ENCODE measurements at places on chromosomes 5 and 9. TPM values are rescaled to one million over a fixed set of nuclear protein-coding genes. Genes with fewer than 3 reads are reported as not detected.

DNA sequence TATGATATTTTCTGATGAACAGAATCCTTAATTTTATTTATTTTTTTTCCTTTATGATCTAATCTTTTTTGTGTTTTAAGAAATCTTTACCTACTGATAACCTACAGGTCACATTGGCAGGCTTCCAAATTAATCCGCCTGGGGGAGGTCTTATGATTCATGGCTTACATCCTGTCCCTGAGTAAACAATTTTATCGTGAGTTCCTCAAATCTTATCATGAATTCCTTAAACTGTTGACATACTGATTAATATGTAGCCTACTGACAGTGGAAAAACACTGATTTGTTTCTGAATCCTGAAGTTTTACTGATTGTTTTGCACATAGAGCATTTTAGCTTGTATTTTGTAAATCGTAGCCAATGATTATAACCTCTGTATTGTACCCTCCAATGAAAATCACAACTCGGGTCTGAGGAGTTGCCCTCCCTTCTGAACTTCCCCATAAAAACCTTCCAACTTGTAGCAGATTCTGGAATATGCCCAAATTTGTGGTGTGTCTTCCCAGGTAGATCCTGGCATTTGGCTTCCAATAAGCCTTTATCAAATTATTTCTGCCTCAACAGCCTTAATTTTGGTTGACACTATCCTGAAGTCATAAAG lies 105.6 kb downstream of the VCAN start:
- H3K36me3 ChIP-seq: no peaks in the 10 kb centered on the region
- H3K27me3 ChIP-seq: peaks cover 11% of the 10 kb centered on the region
- peak; percentile 27 for DNase-seq
- H3K4me1 ChIP-seq: no peaks in the 10 kb centered on the region
- H3K4me3 ChIP-seq: no peak overlapping the region
- H3K27ac ChIP-seq: no peak overlapping the region

DNA sequence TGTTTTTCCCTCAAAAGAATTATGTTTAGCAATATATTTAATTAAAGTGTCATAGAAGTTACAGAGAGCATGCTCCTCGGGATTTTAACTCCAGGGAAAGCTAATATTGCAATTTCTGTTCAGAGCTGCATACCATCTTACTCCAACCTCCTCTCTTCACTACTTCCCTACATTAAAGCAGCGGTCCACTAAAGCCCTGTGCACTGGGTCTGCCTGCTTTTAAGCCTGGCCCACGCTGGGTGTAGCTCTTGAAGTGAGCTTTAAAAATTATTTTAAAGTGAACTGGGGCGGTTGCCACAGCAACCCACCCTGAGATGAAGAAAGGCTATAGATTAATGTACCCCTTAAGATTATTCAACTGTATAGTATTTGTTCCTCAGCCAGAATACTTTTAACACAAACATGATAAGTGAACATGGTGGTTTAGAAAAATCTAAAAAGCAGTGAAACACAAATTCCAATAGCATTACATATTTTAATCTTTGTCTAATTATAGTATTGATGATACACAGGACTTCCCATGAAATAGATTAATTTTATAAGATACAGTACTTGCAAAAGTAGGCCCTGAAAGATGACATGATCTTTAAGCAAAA lies 3.9 kb upstream of the MEF2C start:
- no peak for DNase-seq
- no peaks in the 10 kb centered on the region for H3K36me3 ChIP-seq
- peak overlapping the region; percentile 83 for H3K27ac ChIP-seq
- no peak overlapping the region for H3K4me3 ChIP-seq

DNA sequence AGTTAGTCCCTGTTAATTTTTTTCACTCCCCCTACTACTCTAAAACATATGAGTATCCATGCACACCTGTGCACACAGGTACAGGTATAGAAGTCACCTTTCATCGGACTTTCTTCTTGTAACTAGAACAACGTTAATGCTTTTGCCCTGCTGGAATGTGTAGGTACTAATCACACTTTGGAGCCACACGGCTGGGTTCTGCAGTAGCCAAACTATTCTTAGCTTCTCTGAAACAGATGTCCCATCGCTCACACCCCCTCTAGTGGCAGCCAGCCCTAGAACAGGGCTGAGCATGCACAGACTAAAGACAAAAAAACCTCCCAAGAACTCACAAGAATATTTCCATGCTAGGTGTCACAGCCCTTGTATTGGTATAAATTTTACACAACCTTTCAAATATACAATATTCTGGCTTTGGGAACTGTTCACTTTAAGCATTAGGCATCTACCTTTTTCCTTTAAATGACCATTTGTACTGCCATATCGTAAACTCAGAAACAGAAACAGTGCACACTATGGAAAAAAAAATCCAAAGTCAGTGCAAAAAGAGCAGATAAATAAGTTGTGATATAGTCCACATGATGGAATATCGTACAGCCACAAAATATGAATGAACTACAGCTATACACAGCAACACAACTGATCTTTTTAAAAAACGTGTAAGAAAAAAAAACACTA lies 64.0 kb downstream of the RETREG1 start:
- DNase-seq: peak; percentile 87
- H3K27me3 ChIP-seq: no peaks in the 10 kb centered on the region
- H3K36me3 ChIP-seq: no peaks in the 10 kb centered on the region

DNA sequence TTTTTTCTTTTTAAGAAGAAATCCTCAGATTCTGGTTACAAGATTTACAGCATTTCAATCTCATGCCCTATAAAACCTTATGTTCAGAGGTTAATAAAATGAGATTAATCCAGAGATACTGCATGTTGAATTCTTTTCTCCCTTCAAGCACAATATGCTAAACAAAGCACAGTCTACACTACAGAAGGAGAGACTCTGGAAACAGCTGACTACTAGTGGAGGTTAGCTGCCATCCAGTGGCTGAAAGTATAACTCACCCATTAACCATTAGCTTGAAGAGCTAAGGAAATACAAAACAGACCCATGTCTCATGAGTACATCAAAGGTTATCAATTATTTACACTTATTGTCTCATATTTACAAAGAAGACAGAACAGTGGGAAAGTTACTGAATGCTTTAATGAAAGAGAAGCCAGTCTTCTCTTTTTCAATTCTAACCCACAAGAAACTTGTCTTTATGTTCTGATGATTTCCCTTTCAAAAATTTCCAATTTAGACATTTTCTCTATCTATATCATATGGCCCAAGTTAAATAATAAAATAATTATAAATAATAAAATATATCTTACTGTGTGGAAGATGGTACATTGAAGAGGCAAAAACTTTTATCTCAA lies 12.7 kb upstream of the DNAH5 start:
- DNase-seq: no peak
- H3K36me3 ChIP-seq: no peaks in the 10 kb centered on the region
- no peak overlapping the region for H3K27ac ChIP-seq
- no peaks in the 10 kb centered on the region for H3K4me1 ChIP-seq

GRCh38 chr5:160539431-160539830 lies 117.8 kb downstream of the PTTG1 start:
- no peaks in the 10 kb centered on the region for H3K27me3 ChIP-seq
- no peak overlapping the region for H3K4me3 ChIP-seq
- DNase-seq: no peak
- H3K36me3 ChIP-seq: no peaks in the 10 kb centered on the region

DNA sequence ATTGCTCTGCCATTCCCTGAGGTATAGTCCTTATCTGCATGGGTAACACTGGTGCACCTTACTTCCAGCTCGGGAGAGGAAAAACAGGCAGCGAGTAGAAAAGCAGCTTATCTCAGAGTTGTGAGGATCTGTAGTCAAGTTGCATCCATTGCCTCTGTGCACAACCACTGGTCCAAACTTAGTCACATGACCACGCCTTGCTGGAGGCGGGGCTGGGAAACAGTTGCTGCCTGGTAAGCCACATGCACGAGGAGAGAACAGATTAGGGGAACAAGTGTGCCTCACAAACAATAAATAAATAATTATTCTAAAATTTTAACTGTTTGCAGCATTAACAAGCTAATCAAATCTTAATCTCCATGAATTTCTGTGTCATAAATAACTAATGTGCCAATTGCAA lies 18.6 kb downstream of the ZNF622 start:
- no peaks in the 10 kb centered on the region for H3K4me1 ChIP-seq
- DNase-seq: no peak
- H3K27ac ChIP-seq: no peak overlapping the region
- no peaks in the 10 kb centered on the region for H3K36me3 ChIP-seq
- no peak overlapping the region for H3K4me3 ChIP-seq

DNA sequence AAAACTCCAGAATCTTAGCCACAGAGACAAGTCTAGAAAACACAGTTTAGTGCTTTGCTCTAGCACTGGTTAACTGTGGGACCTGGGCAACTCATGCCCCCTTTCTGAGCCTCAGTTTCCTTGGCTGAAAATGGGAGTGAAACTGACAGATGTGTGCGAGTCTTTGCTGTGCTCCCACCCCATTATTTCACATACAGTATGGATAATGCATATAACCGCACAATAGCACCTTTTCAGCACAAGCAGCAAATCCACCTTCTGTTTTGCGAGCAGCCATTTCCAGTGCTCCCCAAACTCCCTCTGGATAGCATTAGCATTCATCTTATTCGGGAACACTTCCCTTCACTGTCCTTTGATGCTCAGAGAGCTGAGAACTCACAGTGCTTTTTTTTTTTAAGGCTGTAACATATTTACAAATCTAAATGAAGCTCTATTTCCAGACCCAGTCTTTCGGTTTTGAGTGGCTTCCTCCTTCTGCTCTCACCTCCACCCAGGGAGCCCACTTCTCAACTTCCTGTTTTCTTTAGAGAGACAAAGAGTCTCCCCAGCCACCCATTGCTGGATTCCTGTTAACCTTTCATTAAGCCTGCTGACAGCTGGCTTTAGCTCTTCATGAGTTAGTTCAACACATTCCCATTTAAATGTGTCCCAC lies 49.2 kb downstream of the TIMD4 start:
- H3K27me3 ChIP-seq: no peaks in the 10 kb centered on the region
- H3K4me3 ChIP-seq: no peak overlapping the region
- peak overlapping the region; percentile 25 for H3K27ac ChIP-seq
- peak; percentile 38 for DNase-seq
- H3K36me3 ChIP-seq: no peaks in the 10 kb centered on the region
- H3K4me1 ChIP-seq: no peaks in the 10 kb centered on the region

- DNase-seq: no peak
- no peaks in the 10 kb centered on the region for H3K36me3 ChIP-seq
- peaks cover 2% of the 10 kb centered on the region for H3K4me1 ChIP-seq
- H3K27me3 ChIP-seq: no peaks in the 10 kb centered on the region
- H3K4me3 ChIP-seq: no peak overlapping the region
Measured at GRCh38 chr5:53929570-53929969, 369.1 kb downstream of the NDUFS4 start.

DNA sequence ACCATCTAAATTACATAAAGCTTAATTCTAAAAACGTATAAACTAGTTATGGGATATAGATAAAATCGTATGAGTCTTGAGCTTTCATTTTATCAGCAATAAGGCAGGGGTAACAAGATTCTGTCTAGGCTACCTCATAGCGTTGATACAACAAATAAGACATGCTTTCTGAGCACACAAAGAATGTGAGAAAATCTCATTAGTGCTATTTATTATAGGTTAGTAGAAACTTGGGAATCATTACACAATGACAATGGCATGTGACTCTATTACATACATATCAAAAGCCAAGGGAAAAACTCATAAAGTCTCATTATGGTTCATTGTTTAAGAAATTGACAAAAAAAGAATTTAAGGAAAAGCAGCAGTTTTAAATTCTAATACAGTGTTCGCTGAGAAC lies 448.6 kb downstream of the PLK2 start:
- no peak for DNase-seq
- no peak overlapping the region for H3K4me3 ChIP-seq
- no peaks in the 10 kb centered on the region for H3K36me3 ChIP-seq
- no peaks in the 10 kb centered on the region for H3K4me1 ChIP-seq
- H3K27me3 ChIP-seq: no peaks in the 10 kb centered on the region

- DNase-seq: no peak
- H3K36me3 ChIP-seq: no peaks in the 10 kb centered on the region
- no peaks in the 10 kb centered on the region for H3K27me3 ChIP-seq
- H3K27ac ChIP-seq: no peak overlapping the region
- H3K4me3 ChIP-seq: no peak overlapping the region
Measured at GRCh38 chr9:17280350-17281012, 145.6 kb downstream of the CNTLN start.

- no peak for DNase-seq
- no peak overlapping the region for H3K4me3 ChIP-seq
- no peaks in the 10 kb centered on the region for H3K36me3 ChIP-seq
- H3K27ac ChIP-seq: no peak overlapping the region
- peaks cover 12% of the 10 kb centered on the region for H3K4me1 ChIP-seq
Measured at GRCh38 chr5:140215276-140215675, 40.3 kb downstream of the CYSTM1 start.

- no peak overlapping the region for H3K27ac ChIP-seq
- no peak overlapping the region for H3K4me3 ChIP-seq
- peaks cover 26% of the 10 kb centered on the region for H3K27me3 ChIP-seq
Measured at GRCh38 chr9:123967323-123967722, 37.4 kb upstream of the DENND1A start.

DNA sequence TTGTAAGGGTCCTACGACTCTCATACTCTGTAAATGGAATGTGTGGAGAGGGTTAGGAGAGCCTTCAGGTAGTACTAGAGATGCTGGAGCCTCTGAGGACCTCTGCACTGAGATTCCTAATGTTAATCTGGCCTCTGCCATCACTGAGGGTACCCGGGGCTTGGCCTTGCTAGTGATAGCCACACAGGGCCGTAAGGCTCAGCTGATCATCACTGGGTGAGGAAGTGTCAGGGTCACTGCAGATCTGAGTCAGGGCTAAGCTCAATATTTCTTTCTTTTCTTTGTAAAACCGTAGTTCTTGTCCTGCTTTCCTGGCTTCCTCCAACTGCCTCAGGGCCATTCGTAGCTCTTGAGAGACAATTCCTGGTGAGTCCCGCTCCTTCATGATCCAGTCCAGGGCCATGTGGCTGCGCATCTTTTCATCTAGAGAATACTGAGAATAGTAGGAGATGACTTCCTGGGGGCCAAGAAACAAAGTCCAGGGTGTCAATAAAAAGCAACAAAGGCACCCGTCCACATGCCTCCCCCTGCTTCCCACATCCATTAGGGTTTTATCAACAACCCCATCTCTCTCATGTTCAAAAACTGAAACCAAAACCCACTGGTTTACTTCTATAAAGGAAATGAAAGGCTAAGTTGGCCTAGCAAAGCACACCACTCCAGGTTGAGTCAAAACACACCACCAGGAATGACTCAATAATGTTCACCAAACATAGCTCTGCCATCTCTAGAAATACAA lies 47.7 kb downstream of the LIX1 start:
- DNase-seq: no peak
- H3K4me1 ChIP-seq: no peaks in the 10 kb centered on the region
- H3K36me3 ChIP-seq: no peaks in the 10 kb centered on the region
- H3K27me3 ChIP-seq: no peaks in the 10 kb centered on the region
- H3K4me3 ChIP-seq: no peak overlapping the region
- H3K27ac ChIP-seq: no peak overlapping the region

Gene WWC1
- 10.1 TPM for total RNA-seq

Gene GABRA1
- not detected for total RNA-seq

Gene KLF4
- total RNA-seq: 482 TPM

Gene TCF7
- 2.2 TPM for total RNA-seq

Gene TLR4
- 4.0 TPM for total RNA-seq

Gene TRIM7
- 2.5 TPM for total RNA-seq

Gene ADAMTSL1
- 39.7 TPM for total RNA-seq

Gene NFIB
- 68.9 TPM for total RNA-seq

Gene UNC13B
- total RNA-seq: 52.1 TPM

Measured in transverse colon (tissue), 4 donors.